Bone marrow (tissue), 2 donors: ENCODE measurements at places on chromosomes 12 and 14.
A peak's percentile ranks its signal among the peaks of the same experiment; 100 is the strongest.

GRCh38 chr12:68786929-68787328 lies 21.0 kb upstream of the MDM2 start:
- no peak for DNase-seq

DNA sequence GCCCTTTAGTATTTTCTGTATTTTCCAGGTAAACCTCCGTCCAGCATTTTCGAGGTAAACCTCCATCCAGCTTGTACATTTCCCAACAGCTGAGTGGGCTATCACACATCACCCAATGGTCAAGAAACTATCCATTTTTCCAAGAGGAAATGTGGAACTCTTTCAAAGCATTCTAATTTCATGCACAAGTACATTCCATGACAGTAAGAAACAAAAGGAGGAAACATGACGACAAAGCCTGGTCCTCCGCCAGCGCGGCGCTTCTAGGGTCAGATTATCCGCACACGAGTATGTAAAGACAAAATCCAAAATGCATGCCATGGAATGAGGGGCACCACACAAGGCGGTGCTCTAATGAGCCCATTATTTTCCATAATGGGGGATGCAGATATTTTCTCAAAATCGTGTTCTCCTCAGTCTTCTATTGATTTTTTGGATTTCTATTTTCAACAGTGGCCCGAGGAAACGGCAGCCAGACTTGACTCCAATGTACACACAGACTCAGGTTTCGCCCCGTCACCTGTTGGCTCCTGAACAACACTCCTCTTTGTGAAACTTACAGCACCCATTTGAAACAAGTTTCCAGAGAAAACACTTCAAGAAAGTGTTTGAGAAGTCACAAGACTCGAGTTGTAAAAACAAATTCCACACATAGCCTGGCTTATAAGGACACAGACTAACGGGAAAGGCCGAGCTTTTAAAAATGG lies 107.4 kb downstream of the PRICKLE1 start:
- no peak for DNase-seq

GRCh38 chr14:52055167-52055566 lies 13.7 kb downstream of the NID2 start:
- DNase-seq, result no peak

DNA sequence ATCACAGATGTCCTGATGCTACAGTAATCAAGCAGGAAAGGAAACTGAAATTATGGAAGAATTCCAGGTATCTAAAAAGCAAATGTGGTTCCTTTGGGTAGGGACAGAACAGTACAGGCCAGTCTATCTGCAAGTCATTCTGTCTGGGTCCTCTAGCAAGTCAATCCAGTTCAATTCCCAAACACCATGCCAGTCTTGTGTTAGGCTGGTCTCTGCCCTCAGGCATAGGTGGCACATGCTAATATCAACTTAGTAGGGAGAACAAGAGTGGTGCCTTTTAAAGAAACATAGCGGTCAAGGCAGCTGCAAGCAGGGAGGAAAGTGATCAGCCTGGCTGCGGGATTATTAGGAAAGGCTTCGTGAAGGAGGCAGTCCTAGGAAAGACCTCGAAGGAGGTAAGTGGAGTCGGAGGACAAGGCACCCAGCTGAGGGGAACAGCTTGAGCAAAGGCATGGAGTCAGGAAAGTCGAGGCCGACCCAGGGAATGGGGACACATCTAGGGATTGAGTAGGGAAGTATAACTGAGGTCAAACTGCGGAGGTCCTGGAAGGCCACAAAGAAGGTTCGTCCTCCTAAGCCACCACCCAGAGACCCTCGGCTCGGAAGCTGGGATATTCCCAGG lies 3.8 kb upstream of the PLEKHG6 start:
- no peak for DNase-seq

- no peak for DNase-seq
Measured at GRCh38 chr14:69317780-69318179, 57.8 kb downstream of the GALNT16 start.

DNA sequence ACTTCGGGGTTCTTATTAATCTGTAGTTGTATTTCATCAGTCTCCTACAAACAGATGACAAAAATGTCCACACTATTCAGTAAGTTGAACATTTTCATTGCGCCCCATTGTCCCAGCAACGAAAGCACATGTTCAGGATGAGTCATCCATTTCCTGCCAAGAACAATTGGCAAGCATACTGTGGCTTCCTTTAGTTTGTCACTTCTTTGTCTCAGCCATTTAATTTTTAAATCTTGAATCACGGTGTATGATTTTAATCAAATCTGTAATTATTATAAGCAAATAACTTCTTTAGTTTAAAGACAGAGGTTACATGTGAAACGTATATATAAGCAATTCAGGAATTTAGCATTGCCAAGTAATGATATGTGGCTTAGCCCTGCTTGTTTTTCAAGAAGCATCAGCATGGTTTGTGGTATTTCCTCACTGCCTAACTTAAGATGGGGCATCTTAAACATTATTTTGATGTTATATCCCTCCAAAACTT lies 211.3 kb upstream of the KRR1 start:
- peak; percentile 41 for DNase-seq

DNA sequence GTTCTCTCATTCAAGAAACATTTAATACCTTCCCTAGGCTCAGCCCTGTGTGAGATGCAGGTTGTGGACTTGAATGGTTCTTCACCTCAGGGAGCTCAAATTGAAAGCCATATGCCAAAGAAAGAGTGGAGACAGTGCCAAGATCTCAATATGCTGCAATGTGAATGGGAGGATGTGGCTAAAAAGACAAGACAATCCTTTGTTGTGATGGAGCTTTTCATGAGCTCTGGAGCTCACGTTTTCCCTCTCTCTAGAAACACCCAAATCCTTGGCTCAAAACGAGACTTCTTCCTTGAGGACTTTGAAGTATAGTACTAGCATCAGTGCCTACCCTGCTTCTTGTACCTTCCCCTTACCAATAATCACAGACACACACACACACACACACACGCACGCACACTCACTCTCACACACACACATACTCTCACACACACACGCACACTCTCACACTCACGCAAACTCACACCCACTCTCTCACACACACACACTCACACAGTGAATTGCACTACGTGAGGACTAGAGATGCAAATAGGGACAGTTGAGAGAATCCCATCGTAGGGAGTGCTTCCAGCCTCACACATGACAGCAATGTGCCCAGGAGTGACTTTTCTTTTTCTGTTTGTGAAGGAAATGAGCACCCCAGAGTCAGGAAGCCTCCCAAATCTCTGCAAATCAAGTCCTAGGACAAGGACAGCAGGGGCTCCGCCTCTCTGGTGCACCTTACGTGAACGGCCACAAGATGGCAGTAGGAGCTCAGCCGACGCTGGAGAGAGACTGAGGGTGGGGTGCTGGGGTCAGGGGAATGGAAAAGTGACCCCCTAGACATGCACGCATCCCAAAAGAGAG lies 231.4 kb downstream of the PCNX1 start:
- peak; percentile 12 for DNase-seq

DNA sequence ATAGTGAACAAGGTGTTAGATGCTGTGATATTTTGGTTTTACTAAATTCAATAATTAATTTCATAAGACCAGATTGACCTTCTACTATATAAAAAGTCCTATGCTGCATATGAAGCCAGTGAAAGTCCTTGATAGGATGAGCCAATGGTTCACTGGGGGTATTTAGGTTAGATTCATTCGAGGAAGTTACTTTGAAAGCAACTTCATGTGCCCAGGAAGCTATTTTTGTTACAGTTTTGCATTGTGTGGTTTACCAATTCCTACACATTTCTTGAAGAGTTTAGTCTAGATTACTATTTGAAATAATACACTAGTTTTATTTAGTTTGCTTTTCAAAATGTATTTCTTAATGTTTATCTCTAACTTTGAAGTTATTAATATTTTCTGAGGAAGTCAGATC lies 58.5 kb upstream of the RMST start:
- no peak for DNase-seq

GRCh38 chr12:91272461-91273063 lies 89.9 kb upstream of the DCN start:
- no peak for DNase-seq

GRCh38 chr12:107783406-107784376 lies 9.2 kb downstream of the ASCL4 start:
- peak; percentile 52 for DNase-seq

- DNase-seq, result no peak
Measured at GRCh38 chr14:75459099-75459741, 31.4 kb downstream of the JDP2 start.

- DNase-seq, result no peak
Measured at GRCh38 chr12:60475825-60476224, 880.0 kb downstream of the SLC16A7 start.

DNA sequence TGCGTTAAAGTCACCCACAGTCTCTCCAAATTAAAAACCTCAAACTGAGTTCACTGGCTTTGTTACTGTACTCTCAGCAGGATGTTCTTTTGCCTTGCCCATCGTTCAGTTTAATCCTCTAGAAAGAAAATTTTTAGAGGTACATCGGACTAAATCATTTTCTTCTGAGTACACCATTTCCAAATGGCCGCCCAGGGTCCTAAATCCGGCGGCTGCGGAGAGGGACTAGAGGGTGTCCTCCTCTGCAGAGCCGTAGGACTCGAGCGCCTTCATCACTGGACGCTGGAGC lies 1.4 kb downstream of the LIN7A start:
- no peak for DNase-seq

GRCh38 chr12:14601692-14602478 lies 34.2 kb upstream of the PLBD1 start:
- DNase-seq, result no peak

- no peak for DNase-seq
Measured at GRCh38 chr12:52741375-52742195, 35.6 kb downstream of the KRT76 start.

GRCh38 chr14:91858536-91859275 lies 8.6 kb downstream of the TC2N start:
- DNase-seq, result no peak

DNA sequence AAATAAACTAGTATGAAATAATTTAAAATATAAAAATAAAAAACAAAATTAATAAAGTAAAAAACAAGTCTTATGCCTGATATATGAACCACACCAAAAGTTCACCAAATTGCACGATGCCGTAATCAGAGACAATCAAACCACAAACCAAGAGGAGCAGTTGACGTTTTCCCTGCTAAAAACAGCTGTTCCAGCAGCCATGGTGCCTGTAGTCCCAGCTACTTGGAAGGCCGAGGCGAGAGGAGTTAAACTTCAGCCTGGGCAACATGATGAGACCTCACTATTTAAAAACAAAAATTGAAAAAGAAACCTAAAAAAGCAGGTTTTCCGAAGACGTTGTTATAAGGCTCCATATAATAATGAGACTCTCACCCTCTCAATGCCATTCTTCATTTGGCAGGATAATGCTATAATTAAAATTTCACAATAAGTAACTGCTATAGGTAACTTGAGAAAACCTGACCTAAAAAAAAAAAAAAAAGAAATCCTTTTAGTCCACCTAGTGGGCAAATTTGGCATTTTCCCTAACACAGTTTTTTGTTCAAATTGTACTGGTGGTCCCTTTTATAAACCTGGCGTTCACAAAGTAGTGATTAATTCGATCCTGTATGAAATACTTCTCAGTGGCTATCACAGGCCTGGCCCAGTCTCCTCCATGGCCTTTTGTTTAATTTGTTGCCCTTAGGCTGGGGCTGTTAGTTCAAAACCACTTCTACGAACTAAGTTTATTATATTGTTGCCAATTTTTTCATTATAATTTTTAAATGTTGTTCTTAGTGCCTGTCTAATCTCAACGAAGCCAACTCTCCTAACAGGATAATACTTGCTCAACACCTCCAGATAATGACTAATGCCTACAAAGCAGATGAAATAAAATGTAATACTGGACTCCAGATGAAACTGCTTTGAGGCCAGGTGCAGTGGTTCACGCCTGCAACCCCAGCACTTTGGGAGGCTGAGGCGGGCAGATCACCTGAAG lies 62.1 kb downstream of the TNFAIP2 start:
- DNase-seq, result no peak

DNA sequence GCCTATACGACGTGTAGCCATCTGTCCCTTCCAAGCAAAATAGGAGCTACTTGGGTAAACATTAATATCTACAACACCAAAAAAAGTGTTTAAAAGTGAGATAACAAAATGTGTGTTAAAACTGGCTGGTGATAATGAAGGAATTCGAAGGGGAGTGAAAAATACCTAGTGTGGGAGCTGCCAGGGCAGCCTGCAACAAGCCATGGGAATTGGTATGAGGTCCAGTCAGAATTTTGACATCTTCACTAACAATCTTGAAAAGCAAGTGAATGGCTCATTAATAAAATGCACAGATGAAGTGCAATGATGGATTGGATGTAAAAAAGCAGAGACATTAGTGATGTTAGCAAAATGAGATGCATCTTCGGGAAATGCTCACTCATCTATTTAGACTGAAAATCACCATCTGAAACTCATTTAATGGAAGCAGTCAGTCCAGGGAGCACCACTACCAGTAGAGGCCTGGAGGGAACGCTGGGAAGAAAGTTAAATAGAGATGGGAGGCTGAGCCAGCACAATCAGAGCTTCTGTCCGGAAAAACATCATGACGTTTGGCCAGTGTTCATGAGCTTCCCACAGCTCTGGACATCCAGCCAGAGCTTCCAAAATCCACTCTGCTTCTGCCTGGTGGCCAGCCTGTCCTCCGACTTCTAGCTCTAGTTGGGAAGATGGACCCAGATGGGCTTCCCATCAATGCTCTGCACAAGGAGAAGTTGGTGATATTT lies 405.0 kb upstream of the TMTC1 start:
- no peak for DNase-seq

DNA sequence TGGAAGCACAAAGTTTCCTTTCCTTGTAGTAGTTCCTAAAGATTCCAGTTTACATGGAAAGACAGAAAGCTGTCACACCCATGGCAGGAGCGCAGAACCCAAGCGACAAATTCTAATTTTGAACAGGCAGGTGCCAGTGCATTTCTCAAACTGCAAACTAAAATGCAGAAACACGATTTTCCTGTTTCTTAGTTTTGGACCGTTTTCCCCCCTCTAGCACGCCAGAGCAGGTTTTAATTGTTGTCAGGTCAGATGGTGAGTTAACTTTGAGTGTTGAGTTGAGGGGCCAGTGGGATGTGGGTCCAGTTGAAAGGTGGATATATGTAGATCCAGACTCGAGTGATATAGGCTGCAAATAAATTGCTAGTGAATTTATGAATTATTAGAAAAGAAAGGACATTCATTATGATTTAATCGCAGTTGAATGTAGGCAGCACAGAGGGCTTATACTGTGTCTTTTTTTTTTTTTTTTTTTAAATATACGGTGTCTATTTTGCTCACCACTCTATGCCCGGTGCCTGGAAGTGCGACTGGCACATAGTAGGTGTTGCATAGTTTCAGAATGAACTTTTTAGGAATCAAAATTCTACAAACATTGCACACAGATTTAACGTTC lies 909 bp upstream of the ETFBKMT start:
- no peak for DNase-seq
